Activated CD4-positive, alpha-beta T cell treated with anti-CD3 and anti-CD28 coated beads, Interleukin-2, amount 10 ng/mL, durations not matched to agents 7 days and 5 days (primary cell): ENCODE measurements at places on chromosomes 3 and 15. TPM values are rescaled to one million over a fixed set of nuclear protein-coding genes. Genes with fewer than 3 reads are reported as not detected.

The ATP10A gene
- 62.4 TPM for total RNA-seq

The SERINC4 gene
- 0.37 TPM for total RNA-seq

The DUOXA1 gene
- not detected for total RNA-seq

The PPP1R14D gene
- not detected for total RNA-seq

The HRH1 gene
- total RNA-seq = 0.27 TPM

The CFAP92 gene
- not detected for total RNA-seq

The CPLX3 gene
- 0.19 TPM for total RNA-seq

The PRSS50 gene
- not detected for total RNA-seq

The CACNA1D gene
- total RNA-seq = 0.15 TPM

The OR5AC2 gene
- total RNA-seq = not detected

The PATL2 gene
- total RNA-seq = 15.9 TPM

The SLC51A gene
- total RNA-seq = not detected

The FBXL22 gene
- 0.81 TPM for total RNA-seq

The CPNE9 gene
- total RNA-seq = 0.25 TPM

The ADGRG7 gene
- not detected for total RNA-seq

The ITIH1 gene
- not detected for total RNA-seq

The OR5K2 gene
- not detected for total RNA-seq

The PRRT3 gene
- 4.8 TPM for total RNA-seq

The TRIM59 gene
- total RNA-seq = 58.2 TPM

The NR2E3 gene
- total RNA-seq = not detected

The SLC28A2 gene
- total RNA-seq = not detected

The TMEM207 gene
- not detected for total RNA-seq

The TEX55 gene
- total RNA-seq = not detected

The CORO2B gene
- not detected for total RNA-seq

The SPINK8 gene
- total RNA-seq = not detected

The CLEC3B gene
- 0.30 TPM for total RNA-seq

The IGF2BP2 gene
- not detected for total RNA-seq

The SERPINI2 gene
- not detected for total RNA-seq

The GASK1A gene
- total RNA-seq = not detected

The PPARG gene
- 0.52 TPM for total RNA-seq

The ASB14 gene
- not detected for total RNA-seq

The ACTR8 gene
- 35.2 TPM for total RNA-seq

The RETNLB gene
- not detected for total RNA-seq

The PCOLCE2 gene
- total RNA-seq = not detected

The GOLGA6L4 gene
- 0.83 TPM for total RNA-seq

The WNT5A gene
- not detected for total RNA-seq

The APOD gene
- total RNA-seq = not detected

The CCDC39 gene
- not detected for total RNA-seq

The ARPP19 gene
- 178 TPM for total RNA-seq

The CFAP91 gene
- total RNA-seq = not detected

The CLDN18 gene
- not detected for total RNA-seq

The ARIH2 gene
- 95.0 TPM for total RNA-seq

The LMOD3 gene
- total RNA-seq = not detected

The MB21D2 gene
- total RNA-seq = 7.7 TPM

The HTR3E gene
- not detected for total RNA-seq

The TMEM158 gene
- total RNA-seq = 0.55 TPM

The GDPGP1 gene
- 10.0 TPM for total RNA-seq

The PRTG gene
- total RNA-seq = not detected

The WNT7A gene
- total RNA-seq = 0.29 TPM

The CLDN16 gene
- total RNA-seq = not detected

The ADAMTS9 gene
- total RNA-seq = not detected

The CA12 gene
- total RNA-seq = not detected

The CADM2 gene
- total RNA-seq = not detected

The CD276 gene
- total RNA-seq = 0.37 TPM

The SLC51B gene
- total RNA-seq = not detected

The C2CD4A gene
- total RNA-seq = not detected

The SOX14 gene
- total RNA-seq = not detected

The GOLGA8G gene
- total RNA-seq = not detected
